Type B pancreatic cell (in vitro differentiated cells): ENCODE measurements at places on chromosomes 13 and 19.

DNA sequence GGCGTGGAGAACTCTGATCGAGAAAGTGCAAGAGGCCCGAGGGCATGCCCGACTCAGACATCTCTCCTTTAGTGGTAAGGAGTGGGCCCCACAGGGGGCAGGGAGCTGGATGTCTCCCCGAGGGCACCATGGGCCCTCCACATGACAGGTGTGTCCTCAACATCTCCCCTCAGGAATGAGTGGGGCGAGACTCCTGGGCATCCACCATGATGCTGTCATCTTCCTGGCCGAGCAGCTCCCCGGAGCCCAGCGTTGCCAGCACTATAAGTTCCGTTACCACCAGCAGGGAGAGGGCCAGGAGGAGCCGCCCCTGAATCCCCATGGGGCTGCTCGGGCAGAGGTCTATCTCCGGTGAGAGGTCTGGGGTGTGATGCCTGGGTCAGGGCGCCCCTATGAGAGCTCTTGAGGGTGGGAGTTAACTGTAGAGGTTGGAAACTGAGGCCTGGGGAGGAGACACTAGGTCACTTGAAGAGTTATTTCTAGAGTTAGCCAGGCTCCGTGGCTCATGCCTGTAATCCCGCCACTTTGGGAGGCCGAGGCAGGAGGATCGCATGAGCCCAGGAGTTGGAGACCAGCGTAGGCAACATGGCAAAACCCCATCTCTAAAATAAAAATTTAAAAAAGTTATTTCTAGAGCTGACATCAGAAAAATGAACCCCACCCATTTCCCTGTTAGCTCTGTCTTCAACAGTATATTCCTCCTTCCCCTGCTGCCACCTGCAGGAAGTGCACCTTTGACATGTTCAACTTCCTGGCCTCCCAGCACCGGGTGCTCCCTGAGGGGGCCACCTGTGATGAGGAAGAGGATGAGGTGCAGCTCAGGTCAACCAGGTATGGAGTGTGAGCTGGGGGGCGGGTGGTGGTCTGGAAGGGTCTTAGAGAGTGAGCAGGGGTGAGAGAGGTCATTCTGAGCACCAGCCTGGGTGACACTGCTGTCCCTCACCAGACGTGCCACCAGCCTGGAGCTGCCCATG lies 5.1 kb downstream of the IGFLR1 start:
- DNase-seq = no peak

- DNase-seq = no peak
Measured at GRCh38 chr19:55676889-55677505, 2.0 kb downstream of the EPN1 start.

GRCh38 chr13:97234742-97235141 lies 12.6 kb downstream of the MBNL2 start:
- no peak for DNase-seq

DNA sequence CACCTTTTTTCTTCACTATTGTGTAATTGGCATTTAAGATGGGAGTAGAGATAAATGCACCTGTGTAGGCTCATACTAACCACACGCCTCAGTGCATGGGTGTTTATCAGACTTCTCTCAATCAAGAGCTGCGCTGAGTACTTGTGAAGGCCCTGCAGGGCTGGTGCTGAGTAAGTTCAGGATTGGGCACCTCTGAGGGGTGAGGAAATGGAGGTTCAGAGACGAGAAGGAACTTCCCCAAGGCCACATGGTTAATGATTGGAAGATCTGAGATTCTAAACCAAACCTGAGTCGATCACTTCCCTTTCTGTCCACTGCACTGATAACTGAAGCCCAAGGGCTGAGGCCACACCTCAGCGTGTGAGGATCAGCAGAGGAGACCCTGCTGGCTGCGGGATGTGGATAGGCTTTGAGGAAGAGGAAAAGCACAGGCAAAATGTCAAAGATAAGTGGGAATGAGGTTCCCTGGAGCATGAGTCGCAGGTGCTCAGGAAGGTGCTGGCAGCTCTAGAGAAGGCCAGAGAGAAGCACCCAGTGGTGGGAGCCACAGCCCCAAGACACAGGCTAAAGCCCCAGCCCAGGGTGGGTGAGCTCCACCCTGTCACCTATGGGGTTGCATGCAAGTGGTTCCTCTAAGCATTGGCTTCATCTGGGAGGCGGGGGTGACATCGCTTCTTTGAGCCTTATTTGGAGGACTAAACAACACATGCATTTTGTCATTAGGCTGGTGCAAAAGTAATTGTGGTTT lies 32.3 kb upstream of the GJB6 start:
- no peak for DNase-seq

- no peak for DNase-seq
Measured at GRCh38 chr13:65943708-65944107, 1286.4 kb downstream of the PCDH9 start.
